ENCODE measurements at places on chromosomes 6 and 20.

DNA sequence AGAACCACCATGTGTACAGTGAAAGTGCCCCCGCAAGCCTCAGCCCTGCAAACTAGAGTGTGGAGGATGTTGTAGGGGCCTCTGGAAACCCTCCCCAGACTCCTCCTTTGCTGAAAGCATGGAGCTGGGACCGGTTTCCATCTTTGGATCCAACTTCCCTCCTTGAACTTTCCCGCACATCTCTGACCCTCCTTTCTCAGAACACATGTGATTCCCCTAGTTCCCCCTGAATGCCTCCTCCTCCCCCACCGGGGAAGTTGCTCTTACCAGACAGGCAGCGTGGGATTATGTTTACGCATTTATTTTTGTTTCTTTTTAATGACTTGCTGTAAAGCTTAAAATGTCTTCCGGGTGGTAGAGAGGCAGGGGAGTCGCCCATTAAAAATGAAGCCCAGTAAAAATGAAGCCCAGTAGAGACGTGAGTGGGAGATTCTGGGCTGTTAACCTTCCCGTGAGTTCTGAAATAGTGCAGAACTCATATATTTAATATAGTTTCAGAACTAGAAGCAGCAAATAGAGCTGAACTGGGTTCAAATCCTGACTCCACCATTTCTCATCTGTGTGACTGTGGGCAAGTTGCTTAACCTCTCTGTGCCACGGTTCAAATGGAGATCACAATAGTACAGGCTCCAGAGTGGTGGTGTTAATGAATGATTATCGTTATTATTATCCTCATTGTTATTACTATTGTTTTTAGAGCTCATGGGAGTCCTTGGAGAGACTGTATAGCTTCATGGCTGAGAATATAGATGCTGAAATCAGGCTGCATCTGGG, 8.0 kb upstream of the PTPN1 start:
- H3K27me3 ChIP-seq, result no peaks in the 10 kb centered on the region
- peak overlapping the region; percentile 55 for H3K27ac ChIP-seq
- peaks cover 18% of the 10 kb centered on the region for H3K4me1 ChIP-seq
- no peak for DNase-seq

DNA sequence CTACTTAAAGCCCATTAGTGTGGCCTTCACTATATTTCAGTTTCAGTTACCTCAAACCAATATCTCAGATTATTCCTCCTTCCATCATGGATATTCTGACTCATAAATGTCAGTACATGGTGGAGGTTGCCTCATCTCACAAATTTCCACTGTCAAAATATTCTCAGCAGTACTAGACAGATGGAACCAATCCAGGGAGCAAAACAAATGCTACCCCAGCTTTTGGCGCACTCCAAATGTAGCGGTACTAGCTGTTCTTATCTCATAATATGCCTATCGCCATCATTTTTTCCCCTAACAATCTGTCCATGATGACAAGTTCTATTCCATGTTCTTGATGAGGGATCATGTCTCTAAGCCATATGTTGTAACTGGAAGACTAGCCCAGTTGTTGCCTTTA, 1026.1 kb downstream of the KIF16B start:
- no peaks in the 10 kb centered on the region for H3K27me3 ChIP-seq
- no peaks in the 10 kb centered on the region for H3K4me1 ChIP-seq
- H3K27ac ChIP-seq, result no peak overlapping the region
- H3K4me3 ChIP-seq, result no peak overlapping the region
- H3K36me3 ChIP-seq, result no peaks in the 10 kb centered on the region

DNA sequence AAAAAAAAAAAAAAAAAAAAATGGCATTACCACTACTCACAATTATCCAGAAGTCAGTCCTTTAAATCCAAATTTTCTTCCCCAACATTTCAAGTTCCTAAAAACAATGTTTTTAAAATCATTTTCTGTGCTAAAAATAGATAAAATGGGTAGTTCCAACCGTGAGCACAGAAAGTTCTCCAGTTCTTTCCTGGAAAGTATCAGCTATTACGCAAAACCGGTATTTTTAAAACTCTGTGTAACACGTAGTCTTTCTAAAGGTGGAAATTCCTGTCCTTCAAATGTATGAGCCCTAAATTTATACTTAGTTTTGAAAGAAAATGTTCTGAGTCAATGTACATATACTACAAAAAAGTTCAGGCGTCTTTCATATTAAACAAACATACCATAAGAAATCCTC, 83.5 kb upstream of the SCAF8 start:
- no peak overlapping the region for H3K4me3 ChIP-seq
- no peaks in the 10 kb centered on the region for H3K27me3 ChIP-seq
- no peak for DNase-seq
- H3K36me3 ChIP-seq, result no peaks in the 10 kb centered on the region

DNA sequence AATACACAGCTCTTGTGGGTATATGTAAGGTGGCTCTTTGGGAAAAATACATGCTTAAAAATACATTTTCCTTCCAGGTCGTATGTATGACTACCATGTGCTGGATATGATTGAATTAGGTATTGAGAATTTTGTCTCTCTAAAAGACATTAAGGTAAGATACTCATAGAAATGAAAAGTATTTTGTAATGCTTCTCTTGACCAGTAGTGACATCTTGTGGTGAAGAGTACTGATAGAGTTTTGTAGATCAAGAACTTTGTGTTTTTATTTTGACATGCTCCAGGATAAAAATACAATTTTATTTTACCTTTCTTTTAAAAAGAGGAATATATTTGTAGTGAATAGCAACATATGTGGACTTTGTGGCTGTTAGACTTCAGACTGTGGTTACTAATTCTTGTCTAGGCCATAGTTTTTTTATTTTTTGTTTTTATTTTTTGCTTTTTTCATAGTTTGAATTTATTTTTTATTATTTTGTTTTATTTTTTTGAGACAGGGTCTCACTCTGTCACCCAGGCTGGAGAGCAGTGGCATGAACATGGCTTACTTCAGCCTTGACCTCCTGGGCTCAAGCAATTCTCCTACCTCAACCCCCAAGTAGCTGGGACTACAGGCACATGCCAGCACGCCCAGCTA, 17.9 kb downstream of the RPF2 start:
- peaks cover 83% of the 10 kb centered on the region for H3K36me3 ChIP-seq
- no peak overlapping the region for H3K27ac ChIP-seq
- no peaks in the 10 kb centered on the region for H3K27me3 ChIP-seq
- no peak overlapping the region for H3K4me3 ChIP-seq
- H3K4me1 ChIP-seq, result no peaks in the 10 kb centered on the region

GRCh38 chr6:14816116-14816859, 429.6 kb upstream of the JARID2 start:
- no peak for DNase-seq
- no peaks in the 10 kb centered on the region for H3K36me3 ChIP-seq
- no peak overlapping the region for H3K27ac ChIP-seq
- no peaks in the 10 kb centered on the region for H3K27me3 ChIP-seq
- H3K4me3 ChIP-seq, result no peak overlapping the region

- no peak for DNase-seq
- no peaks in the 10 kb centered on the region for H3K27me3 ChIP-seq
- no peaks in the 10 kb centered on the region for H3K36me3 ChIP-seq
- no peaks in the 10 kb centered on the region for H3K4me1 ChIP-seq
- H3K4me3 ChIP-seq, result no peak overlapping the region
Observed at GRCh38 chr6:124757560-124757959, 204.7 kb upstream of the RNF217 start.

DNA sequence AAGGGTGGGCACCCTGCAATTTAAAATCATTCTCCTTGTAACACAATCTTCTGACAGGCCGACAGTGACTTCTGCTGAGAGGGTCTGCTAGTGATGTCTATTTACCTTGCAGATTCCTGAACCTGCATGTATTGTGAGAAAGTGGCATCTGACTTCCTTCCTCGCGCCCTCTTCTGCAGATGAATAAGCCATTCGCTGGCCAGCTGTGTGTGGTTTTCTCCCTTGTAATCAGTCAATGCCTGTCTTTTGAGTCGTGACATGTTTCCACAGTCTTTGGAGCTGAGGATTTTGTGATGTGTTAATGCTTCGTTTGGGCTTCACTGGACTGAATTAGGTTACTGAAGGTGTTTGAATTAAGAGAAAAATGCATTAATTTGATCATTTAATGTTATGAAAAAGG, 125.3 kb downstream of the GRM1 start:
- H3K36me3 ChIP-seq, result no peaks in the 10 kb centered on the region
- H3K27me3 ChIP-seq, result no peaks in the 10 kb centered on the region
- no peak overlapping the region for H3K4me3 ChIP-seq
- H3K4me1 ChIP-seq, result no peaks in the 10 kb centered on the region
- DNase-seq, result no peak

DNA sequence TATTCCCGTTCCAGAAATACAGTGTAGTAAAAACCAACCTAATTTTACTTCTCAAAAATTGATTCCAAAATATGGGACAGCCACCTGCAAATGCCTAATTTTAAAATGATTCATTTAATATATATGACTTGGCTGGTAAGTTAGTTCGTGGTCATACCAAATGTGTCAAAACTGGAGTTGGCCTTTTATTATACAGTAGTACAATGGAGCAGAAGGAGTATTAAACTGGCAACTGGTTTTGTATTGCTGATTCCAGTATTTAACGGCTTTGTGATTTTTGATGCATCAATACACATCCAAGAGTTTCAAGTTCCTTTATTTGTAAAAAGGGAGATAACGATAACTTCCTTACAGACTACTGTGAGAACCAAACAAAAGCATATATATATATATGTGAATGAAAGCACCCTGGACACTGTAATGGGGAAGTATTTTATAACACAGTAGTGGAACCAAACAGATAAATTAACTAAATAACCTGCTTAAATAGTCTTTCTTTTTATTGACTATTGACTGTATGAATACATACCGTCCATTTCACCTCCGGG, 24.8 kb downstream of the SAMHD1 start:
- no peaks in the 10 kb centered on the region for H3K27me3 ChIP-seq
- H3K4me1 ChIP-seq, result peaks cover 16% of the 10 kb centered on the region

- no peaks in the 10 kb centered on the region for H3K27me3 ChIP-seq
- no peak for DNase-seq
- peak overlapping the region; percentile 47 for H3K27ac ChIP-seq
- H3K36me3 ChIP-seq, result no peaks in the 10 kb centered on the region
- H3K4me3 ChIP-seq, result peak overlapping the region; percentile 56
Observed at GRCh38 chr6:37704923-37705238, 7.2 kb upstream of the MDGA1 start.

DNA sequence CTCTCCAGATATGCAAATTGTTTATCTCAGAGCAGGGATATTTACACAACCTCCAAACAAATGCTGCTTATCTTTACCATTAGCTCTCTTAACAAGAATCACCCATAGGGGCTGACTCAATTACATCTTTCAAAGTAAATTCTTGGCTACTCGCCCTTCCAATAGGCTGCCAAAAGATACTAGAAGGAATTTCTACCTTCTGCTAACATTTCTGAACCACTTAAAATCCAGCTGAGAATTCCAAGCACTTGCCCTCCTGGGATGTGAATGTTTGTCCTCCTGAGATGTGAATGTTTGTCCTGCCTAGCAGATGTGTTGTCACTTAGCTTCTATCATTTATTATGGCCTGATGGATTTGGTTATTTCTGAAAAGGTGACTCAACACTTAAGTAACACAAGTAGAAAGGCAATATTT, 388.0 kb downstream of the GJA1 start:
- no peaks in the 10 kb centered on the region for H3K27me3 ChIP-seq
- no peak for DNase-seq
- peaks cover 2% of the 10 kb centered on the region for H3K4me1 ChIP-seq
- H3K36me3 ChIP-seq, result no peaks in the 10 kb centered on the region

DNA sequence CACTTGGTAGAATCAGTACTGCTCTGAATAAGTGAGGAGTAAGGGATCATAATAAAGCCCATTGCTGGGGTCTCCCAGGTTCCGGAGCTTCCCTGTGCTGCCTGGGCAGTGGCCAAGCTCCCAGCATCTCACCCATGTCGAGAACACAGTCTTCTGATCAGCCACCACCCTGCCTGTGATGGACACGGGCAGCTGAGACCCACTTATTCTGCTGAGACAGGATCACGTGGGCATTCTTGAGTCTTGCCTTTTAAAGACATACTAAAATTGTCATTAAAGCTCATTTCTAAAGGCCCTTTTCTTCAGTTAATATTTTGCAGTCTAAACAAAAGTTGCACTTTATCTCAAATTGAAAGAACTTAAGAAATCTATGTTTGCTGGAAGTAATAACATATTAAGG, 42.7 kb upstream of the SLC22A2 start:
- no peaks in the 10 kb centered on the region for H3K36me3 ChIP-seq
- peaks cover 11% of the 10 kb centered on the region for H3K4me1 ChIP-seq
- H3K4me3 ChIP-seq, result no peak overlapping the region

DNA sequence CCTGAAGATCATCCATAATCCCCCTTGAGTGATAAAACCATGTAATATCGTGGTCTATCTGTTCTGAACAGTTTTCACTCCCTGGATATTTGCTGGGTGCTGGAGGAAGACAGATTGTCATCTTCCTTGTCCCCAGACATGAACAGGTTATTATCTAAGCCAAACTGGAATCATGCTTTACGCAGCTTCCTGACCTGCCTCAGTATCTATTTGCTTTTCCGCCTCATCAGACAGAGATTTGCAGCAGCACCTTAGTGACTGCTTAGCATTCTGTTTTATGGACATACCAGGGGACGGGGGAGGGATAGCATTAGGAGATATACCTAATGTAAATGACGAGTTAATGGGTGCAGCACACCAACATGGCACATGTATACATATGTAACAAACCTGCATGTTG, 124.6 kb downstream of the SLC23A2 start:
- no peaks in the 10 kb centered on the region for H3K4me1 ChIP-seq
- peaks cover 54% of the 10 kb centered on the region for H3K36me3 ChIP-seq
- no peaks in the 10 kb centered on the region for H3K27me3 ChIP-seq
- no peak for DNase-seq
- no peak overlapping the region for H3K27ac ChIP-seq

GRCh38 chr20:14553774-14554534, 216.5 kb upstream of the FLRT3 start:
- no peaks in the 10 kb centered on the region for H3K27me3 ChIP-seq
- DNase-seq, result no peak
- no peaks in the 10 kb centered on the region for H3K4me1 ChIP-seq
- H3K4me3 ChIP-seq, result no peak overlapping the region

GRCh38 chr20:38706509-38706908, 17.8 kb upstream of the SLC32A1 start:
- H3K27me3 ChIP-seq, result peaks cover 74% of the 10 kb centered on the region
- no peak overlapping the region for H3K4me3 ChIP-seq
- no peaks in the 10 kb centered on the region for H3K4me1 ChIP-seq
- DNase-seq, result no peak
- H3K36me3 ChIP-seq, result no peaks in the 10 kb centered on the region

GRCh38 chr6:166842607-166843006, 113.7 kb downstream of the RNASET2 start:
- no peak overlapping the region for H3K4me3 ChIP-seq
- no peaks in the 10 kb centered on the region for H3K36me3 ChIP-seq
- H3K27me3 ChIP-seq, result no peaks in the 10 kb centered on the region
- no peak for DNase-seq

- DNase-seq, result no peak
- no peak overlapping the region for H3K4me3 ChIP-seq
- H3K27ac ChIP-seq, result no peak overlapping the region
- peaks cover 80% of the 10 kb centered on the region for H3K4me1 ChIP-seq
- no peaks in the 10 kb centered on the region for H3K36me3 ChIP-seq
- H3K27me3 ChIP-seq, result no peaks in the 10 kb centered on the region
Observed at GRCh38 chr6:7171119-7171518, 63.4 kb downstream of the RREB1 start.

- no peaks in the 10 kb centered on the region for H3K4me1 ChIP-seq
- no peak for DNase-seq
- no peaks in the 10 kb centered on the region for H3K36me3 ChIP-seq
- H3K27me3 ChIP-seq, result no peaks in the 10 kb centered on the region
- no peak overlapping the region for H3K27ac ChIP-seq
Observed at GRCh38 chr6:89596056-89596455, 42.5 kb downstream of the LYRM2 start.

GRCh38 chr6:108133594-108134179, 32.1 kb upstream of the NR2E1 start:
- H3K4me1 ChIP-seq, result peaks cover 17% of the 10 kb centered on the region
- peak overlapping the region; percentile 80 for H3K27ac ChIP-seq
- DNase-seq, result no peak
- H3K4me3 ChIP-seq, result peak overlapping the region; percentile 60

All from suprapubic skin (tissue), 4 donors.